ENCODE measurements at places on chromosomes 2 and 18.

GRCh38 chr18:47747260-47747795 is 183.1 kb downstream of the SMAD2 start:
- no peak for DNase-seq

DNA sequence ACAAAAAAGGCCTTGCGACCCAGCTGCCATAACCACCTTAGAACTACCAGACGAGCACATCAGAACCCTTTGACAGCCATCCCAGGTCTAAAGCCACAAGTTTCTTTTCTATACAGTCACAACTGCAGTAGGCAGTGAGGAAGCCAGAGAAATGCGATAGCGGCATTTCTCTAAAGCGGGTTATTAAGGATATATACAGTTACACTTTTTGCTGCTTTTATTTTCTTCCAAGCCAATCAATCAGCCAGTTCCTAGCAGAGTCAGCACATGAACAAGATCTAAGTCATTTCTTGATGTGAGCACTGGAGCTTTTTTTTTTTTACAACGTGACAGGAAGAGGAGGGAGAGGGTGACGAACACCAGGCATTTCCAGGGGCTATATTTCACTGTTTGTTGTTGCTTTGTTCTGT is 48.8 kb downstream of the FEZ2 start:
- DNase-seq, result no peak

DNA sequence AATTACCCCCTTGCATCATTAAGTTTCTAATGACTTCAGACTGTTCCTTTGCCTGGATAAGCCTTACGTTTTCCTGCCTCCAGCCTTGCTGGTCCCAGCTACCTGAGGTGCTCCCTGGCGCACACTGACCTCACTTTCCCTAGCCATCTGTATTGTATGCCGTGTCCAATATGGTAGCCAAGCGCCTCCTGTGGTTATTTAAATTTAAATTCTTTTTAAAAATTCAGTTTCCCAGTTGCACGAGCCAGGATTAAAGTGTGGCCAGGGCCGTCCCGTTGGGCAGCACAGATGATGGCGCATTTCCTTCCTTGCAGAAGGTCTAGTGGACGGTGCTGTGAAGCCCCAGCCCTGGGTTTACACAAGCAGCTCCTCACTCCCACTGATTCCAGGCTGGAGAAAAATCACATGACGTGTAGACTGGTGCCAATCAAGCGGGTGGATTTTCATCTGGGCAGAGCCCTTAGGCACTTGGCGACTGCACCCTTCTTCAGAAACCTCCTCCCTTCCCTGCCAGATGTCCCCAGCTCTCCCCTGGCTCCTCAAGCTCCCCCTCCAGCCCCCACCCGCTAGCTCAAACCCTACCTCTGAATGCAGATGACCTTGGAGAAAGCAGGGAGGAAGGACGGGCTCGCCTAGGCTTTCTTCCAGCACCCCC is 33.9 kb downstream of the ACKR3 start:
- DNase-seq, result no peak

DNA sequence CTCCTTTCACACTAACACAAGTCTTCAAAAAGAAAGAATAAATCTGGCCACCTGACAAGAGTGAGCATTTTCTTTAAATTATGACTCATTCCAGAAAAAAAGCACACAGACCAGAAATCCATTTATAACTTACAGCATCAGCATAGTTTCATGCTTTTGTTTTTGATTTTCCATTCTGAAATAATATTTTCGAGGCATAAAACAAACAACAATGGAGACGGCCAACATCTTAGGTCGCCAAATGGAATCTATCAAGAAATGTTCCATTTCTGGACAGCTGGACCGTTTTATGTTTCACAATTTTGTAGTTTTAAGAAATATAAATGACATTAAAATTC is 165.4 kb upstream of the ZFP36L2 start:
- DNase-seq, result no peak

DNA sequence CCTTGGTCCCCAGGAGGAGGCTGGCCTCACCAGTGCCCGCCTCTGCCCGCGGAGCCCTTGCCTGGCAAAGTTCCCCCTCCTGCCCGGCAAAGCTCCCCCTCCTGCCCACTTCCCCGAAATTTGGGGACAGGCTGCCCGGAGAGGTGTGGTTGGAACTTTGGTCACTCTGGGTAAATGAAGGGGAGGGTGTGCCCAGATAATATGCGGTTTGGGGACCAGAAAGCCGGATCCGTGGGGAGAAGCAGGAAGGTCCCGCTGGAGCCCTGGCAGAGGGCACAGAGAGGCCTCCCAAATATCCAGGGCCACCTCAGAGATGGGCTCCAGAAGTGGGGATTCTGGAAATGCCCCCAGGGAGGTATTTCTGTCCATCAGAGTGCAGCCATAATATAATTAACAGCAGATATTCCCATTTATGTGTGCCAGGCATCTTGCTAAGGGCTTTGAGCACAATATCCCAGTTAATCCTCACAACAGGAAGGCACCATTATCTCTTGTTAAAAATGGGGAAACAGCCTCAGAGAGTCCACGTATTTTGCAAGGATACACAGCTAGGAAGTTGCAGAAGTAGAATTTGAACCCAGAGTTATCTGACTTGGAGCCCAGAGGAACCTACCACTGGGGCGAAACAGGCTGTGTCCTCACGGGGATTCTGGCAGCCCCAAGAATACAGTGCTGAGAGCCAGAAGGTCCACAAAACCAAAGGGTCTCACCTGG is 914 bp downstream of the STEAP3 start:
- no peak for DNase-seq

DNA sequence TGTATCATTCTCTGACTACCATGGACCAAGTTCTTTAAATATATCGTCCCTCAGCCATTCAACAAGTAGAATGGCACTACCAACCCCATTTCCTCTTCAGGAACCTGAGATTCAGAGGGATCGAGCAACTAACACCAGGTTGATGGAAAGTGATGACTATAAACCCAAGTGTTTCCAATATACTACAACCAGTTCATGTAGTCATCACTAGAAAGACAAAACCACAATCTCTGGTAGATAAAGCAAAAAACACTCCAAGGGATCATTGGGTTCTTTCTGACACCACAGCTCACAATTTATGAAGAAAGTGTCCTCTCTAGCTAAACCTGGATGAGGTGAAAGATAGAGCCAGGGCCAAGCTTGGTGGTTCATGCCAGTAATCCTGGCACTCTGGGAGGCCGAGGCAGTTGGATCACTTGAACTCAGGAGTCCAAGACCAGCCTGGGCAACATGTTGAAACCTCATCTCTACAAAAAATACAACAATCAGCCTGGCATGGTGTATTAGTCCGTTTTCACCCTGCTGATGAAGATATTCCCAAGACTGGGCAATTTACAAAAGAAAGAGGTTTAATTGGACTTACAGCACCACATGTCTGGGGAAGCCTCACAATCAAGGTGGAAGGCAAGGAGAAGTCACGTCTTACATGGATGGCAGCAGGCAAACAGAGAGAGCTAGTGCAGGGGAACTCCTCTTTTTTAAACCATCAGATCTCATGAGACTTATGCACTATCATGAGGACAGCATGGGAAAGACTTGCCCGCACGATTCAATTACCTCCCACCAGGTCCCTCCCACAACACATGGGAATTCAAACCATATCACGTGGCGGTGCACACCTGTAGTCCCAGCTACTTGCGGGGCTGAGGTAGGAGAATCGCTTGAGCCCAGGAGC is 2.2 kb downstream of the CD226 start:
- DNase-seq, result no peak

DNA sequence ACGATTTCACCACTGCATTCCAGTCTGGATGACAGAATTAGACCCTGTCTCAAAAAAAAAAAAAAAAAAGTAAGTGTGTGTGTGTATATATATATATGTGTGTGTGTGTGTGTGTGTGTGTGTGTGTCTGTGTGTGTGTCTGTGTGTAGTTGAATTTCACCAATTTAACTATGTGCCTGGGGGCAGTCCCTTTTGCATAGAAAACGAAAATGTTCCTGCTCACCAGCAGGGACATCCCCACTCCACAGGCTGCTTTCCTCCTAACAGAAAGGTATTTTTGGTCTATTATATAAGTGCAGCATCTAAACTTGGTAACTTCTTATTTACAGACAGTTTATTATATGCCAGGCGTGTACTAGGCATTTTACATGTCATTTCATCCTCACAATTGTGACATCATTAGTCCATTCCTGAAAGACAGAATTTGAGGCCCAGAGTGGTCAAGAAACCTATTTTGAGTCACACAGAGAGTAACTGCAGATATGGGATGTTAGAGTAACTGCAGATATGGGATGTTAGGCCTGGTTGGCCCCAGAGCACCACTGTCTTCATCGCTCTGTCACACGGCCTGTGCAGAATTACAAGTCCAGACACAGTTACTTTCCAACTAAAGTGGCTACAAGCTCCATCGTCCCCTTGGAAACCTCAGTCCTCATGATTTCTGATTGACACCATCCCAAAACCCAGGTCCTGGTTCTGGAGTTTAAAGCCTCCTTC is 9.3 kb upstream of the TTL start:
- DNase-seq, result no peak
